ENCODE measurements at places on chromosomes 3 and 15.

GRCh38 chr3:27454914-27455313, 29.3 kb downstream of the SLC4A7 start:
- no peak for DNase-seq
- H3K4me3 ChIP-seq: no peak overlapping the region
- H3K4me1 ChIP-seq: peaks cover 8% of the 10 kb centered on the region
- H3K36me3 ChIP-seq: peaks cover 66% of the 10 kb centered on the region
- H3K27me3 ChIP-seq: no peaks in the 10 kb centered on the region
- no peak overlapping the region for H3K27ac ChIP-seq

DNA sequence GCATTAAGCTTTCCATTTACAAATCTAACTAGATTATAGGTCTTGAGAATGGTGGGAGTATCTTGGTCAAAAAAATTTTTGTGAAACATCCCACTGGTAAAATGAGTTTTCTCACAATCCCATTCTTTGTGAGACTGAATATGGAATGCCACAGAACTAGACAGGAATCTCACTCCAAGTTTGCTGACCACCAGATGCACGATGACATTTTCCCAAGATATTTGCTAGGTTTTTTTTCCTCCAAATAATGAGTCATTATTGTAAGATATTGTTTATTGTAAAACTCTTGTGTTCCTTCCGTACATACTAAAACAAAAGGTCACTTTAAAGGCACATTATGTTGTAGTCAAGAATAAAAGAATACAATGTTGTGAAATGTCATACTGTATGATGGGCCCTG, 53.9 kb downstream of the COPS2 start:
- DNase-seq: no peak
- H3K4me1 ChIP-seq: no peaks in the 10 kb centered on the region
- H3K27ac ChIP-seq: no peak overlapping the region
- no peaks in the 10 kb centered on the region for H3K27me3 ChIP-seq

- no peaks in the 10 kb centered on the region for H3K4me1 ChIP-seq
- no peak overlapping the region for H3K4me3 ChIP-seq
- peaks cover 13% of the 10 kb centered on the region for H3K36me3 ChIP-seq
- H3K27me3 ChIP-seq: peaks cover 3% of the 10 kb centered on the region
- no peak for DNase-seq
These were observed 16.6 kb downstream of the CSRNP1 start for GRCh38 chr3:39136533-39137434.

DNA sequence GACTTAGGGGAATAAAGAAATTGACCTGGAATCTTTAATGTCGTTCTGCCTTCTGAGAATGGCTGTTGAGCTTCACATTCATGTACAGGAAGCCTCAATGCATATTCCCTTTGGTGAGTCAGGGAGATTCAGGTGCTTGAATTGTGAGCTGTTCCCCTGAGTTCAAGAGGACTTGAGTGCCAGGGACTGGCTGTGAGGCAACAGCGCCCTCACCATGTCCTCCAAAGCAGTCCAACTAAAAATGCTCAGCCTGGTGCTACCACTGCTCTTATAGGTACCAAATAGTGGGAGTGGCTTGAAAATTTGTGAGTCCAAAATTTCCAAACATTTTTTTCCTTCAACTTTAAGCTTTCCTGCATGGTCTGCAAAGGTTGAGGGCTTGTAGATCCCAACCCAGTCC, 54.1 kb downstream of the LEO1 start:
- peaks cover 2% of the 10 kb centered on the region for H3K27me3 ChIP-seq
- no peak overlapping the region for H3K27ac ChIP-seq
- peak; percentile 11 for DNase-seq
- H3K4me3 ChIP-seq: no peak overlapping the region
- H3K4me1 ChIP-seq: no peaks in the 10 kb centered on the region

GRCh38 chr15:92014281-92015030, 160.9 kb downstream of the SLCO3A1 start:
- DNase-seq: no peak
- peaks cover 19% of the 10 kb centered on the region for H3K4me1 ChIP-seq
- H3K27me3 ChIP-seq: peaks cover 40% of the 10 kb centered on the region
- H3K27ac ChIP-seq: no peak overlapping the region
- H3K36me3 ChIP-seq: no peaks in the 10 kb centered on the region
